Naive B cell (primary cell): ENCODE measurements at places on chromosomes 2 and 18.

GRCh38 chr2:6945087-6945813 lies 28.0 kb downstream of the RNF144A start:
- DNase-seq = no peak

DNA sequence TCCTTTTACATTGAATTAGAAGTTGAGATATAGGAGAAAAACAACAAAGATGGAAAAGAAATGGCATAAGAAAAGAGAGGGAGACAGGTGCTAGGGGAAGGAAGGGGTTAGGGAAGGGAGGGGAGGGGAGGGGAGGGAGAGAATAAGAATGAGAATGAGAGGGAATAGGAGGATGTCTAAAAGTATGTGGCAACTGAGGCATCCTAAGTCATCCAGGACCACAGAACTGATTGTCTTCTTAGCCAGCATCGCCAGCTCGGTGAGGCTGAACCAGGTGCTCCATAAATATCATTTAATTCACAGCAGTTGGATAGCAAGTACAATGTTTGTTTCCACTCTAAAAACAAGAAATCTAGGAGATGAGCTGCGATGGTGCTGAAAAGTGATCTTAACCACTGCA lies 393.5 kb downstream of the TMEM182 start:
- DNase-seq = no peak

DNA sequence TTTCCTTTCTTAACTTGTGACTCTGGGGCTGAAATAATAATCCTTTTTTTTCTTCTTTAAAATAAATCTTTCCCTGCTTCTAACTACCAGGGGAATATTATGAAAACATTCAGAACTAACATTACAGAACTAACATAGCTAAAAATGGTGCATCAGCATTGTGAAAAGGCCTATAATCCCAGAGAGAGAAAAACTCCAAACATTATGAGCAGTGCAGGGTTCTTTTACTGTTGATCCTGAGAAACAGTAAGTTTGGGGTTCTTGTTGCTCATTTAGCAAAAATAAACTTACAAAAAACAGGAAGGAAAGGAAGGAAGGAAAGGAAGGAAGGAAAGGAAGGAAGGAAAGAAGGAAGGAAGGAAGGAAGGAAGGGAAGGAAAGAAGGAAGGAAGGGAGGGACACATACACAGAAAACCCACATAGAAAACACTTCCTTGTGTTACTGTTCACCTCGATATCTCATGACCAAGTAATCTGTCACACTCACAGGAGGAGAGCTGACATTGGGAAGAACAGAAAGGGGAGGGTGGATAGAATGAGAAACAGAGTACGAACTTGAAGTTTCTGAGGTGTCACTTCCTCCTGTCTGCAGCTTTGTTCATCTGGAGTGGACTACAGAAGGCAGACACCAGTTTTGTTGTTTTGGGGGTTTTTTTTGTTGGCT lies 18.4 kb upstream of the PIK3C3 start:
- no peak for DNase-seq

DNA sequence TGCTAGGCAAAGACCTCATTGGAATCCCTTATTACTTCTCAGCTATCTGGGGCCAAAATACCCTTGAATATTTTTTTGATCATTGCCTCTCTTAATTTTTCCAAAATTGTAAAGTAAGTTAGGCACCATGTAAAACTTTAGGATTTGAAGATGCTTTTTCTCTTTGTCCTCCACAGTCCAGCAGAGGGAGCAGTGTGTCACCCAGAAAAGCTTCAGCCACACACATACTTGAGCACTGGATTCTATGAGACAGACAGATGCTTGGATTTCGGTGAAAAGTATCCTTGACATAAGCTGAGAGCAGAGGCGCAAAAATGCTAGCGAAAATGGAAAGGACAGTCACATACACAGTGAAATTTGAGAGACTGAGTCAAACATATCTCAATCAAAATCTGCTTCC lies 74.7 kb upstream of the KCNJ3 start:
- no peak for DNase-seq

DNA sequence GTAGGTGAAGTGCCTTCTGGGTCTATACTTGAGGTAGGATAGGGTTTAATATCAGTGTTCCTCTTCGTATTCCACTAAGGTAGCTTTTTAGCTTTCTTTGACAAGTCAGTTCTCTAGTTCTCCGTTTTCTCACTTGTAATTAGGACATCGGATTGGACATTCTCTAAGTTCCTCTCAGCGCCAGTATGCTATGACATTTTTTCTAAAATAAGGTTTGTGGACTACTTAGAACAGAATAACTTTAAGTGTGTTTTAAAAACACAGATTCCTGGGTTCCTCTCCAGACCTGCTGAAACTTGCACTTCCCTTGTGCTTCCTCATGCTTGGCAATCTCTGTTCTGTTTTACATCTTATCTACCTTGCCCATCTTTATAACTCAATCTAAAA lies 69.3 kb upstream of the YWHAQ start:
- no peak for DNase-seq

DNA sequence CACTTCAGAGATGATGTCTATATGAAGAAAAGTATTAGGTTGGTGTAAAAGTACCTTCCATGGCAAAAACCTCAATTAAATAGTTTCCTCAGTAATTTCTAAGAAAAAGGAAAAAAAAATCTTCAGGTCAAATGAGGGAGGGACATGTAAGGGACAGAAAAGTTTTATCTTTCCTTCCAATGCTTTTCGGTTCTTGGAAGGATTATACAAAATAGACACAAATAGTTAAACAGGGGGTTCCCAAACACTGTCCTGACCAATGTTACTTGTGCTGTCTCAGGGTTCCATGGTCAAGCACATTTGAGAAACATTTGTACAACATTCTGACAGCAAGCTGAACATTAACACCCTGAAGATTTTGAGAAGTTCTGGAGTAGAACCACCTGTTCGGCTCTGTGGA lies 22.0 kb downstream of the ERMN start:
- no peak for DNase-seq

DNA sequence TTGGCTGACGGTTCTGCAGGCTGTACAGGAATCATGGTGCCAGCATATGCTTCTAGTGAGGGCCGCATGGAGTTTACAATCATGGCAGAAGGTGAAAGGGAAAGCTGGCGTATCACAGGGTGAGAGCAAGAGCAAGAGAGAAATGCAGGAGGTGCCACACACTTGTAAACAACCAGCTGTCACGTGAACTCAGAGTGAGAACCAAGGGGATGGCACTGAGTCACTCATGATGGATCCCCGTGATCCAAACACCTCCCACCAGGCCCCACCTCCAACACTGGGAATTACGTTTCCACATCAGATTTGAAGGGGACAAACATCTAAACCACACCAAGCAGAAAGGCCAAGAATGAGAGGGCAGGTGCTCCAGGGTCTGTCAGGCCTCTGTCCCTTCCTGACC lies 185.0 kb upstream of the PID1 start:
- DNase-seq = no peak

GRCh38 chr18:78900938-78901909 lies 78.4 kb upstream of the SALL3 start:
- DNase-seq = no peak

DNA sequence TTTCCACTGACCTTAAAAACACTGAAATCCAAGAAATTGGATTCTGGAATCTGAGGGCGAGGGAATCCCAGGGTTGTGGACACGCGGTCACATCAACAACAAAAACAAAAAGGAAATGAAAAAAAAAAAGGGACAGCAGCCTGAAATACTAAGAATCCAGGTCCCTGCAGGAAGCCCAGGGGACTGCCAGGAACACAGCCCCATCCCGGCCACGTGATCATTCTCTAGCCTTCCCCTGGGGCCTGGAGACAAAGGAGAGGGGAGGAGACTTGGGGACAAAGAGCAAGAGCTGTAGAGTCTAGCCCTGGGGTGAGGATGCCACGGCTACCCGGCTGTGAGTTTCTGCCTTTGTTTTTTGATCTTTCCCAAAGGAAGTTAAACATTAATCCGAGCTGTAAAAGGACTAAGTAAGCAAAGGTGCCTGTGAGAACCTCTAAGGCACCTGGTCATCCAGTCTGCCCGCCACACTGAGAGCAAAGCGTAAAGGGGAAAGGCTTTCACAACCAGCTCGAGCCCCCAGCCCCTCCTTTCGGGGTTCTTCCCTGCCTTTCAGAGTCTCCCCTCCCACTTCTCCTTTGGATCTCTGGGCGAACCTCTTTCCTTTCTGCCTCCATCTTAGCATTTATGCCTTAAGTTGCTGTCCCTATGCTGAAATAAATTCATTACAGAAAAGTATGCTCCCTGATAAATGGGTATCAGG lies 57.9 kb upstream of the MSH2 start:
- no peak for DNase-seq

DNA sequence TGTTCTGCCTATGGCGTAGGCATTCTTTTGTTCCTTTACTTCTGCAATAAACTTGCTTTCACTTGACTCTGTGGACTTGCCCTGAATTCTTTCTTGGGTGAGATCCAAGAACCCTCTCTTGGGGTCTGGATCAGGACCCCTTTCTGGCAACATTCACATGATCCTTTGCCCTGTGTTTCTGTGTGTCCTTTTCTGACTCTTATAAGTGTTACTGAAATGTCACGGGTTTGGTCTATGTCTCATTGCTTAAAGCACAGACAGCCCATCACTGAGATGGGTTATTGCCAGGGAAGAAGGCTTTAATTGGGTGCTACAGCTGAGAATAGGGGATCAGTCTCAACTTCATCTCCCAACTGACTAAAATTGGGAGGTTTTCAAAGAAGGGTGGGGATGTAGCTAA lies 110.9 kb upstream of the XPO1 start:
- DNase-seq = no peak

DNA sequence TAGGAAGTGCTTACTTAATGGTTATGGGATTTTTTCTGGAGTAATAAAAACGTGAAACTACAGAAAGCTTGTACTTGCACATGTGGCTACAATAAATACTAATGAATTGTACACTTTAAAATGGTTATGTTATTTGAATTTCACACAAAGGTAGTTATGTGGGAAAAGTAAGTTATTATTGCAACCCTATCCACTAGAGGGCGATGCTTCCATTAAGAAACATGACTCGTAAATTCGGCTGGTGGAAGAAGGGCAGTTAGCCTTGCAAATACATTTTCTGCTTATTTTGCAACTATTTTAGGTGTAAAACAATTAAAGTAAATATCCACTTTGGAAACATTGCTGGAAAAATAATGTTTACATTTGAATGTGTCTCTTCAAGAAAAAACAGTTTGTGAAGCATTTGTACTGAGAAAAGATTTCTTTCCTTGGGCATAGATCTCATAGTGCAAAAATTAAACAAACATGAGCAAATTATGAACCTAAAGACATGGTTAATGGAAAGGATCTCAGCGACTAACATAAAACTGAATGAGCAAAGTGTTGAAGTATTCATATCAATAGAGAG lies 68.1 kb upstream of the CSRNP3 start:
- peak; percentile 48 for DNase-seq

DNA sequence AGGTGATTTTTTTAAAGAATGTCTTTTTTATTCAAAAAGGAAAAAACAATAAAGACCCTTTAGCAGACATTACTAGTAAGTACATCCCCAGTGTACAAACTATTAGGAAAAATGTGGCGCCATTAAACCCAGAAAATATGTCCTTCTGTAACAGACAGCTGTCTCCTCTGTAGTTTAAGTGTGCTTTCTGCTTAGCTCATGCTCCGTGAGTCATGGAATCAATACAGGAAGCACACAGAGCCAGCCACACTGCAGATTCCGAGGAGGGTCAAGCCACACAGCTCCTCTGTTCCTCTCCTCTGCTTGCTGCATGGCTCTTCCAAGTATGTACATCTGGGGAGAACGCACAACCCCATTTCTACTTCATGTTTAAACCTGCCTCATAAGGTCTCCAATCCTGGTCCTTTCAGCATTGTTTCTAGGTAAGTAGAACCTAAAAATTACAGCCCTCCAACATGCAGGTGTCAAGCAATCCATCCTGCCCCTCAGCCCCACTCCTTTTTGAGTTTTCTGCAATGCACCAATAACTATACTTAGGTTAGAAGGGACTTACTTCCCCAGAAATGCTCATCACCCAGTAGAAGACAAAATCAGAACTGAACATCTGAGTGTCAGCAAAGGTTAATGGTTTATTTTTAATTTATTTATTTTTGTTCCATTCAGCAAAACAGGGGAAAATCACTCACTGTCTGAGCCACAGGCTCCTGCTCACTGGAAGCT lies 37.5 kb downstream of the ACVR1 start:
- DNase-seq = no peak

DNA sequence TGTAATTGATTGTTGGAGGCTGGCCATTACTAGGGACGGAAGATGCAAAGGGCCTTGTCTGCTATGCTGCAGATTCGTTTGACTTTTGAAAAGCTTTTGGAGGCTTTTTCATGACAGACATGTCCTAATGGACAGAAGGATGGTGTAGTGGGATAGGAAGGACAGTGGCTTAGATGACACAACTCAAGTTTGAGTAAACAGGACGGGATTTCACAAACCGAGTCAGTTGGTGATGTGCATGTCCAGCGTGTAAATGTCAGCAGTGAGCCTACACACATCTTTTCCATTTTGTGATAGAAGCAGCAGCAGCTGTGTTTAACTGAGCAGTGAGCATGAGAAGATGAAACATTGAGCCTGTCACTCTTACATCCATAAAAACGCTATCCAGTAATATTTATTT lies 76.0 kb downstream of the NCK2 start:
- no peak for DNase-seq

- no peak for DNase-seq
Measured at GRCh38 chr2:3433339-3433699, 53.8 kb downstream of the TRAPPC12 start.

GRCh38 chr18:22767653-22768052 lies 165.5 kb upstream of the RBBP8 start:
- DNase-seq = no peak

DNA sequence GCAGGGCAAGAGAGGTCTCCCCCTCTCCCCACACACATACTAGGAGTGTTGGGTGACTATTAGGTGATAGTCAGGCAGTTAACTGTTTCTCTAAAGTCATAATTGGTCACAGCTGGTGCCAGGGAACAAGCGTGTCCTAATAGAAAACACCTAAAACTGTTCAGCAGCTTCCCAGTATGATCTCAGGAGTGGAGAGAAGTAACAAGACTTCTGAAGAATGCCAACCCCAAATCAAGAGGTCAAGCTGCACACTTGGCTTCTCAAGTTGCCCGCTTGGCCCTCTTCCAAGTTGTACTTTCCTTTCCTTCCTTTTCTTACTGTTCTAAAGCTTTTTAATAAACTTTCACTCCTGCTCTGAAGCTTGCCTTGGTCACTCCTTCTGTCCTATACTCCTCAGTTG lies 22.4 kb upstream of the STAT1 start:
- DNase-seq = no peak

GRCh38 chr2:3959372-3959771 lies 256.0 kb downstream of the DCDC2C start:
- no peak for DNase-seq

DNA sequence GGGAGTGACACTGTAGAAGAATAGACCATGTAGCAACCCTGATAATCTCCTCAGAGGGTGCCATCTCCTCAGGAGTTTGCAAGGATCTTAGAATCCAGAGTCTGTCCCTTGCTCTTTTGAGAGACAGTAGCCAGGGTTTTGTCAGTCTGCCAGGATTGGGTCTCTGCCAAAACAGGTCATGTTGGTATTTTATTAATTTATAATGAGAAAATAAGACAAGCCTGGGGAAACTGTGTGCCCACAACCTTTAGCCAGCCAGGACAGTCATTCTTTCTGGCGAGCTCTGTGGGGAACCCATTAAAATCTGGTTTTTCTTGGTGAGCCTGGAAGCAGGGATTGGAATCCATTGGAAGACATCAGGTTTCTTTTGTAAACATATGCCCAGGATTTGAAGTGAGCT lies 78.6 kb downstream of the PTPRM start:
- DNase-seq = no peak

- no peak for DNase-seq
Measured at GRCh38 chr2:239881561-239882320, 143.4 kb downstream of the NDUFA10 start.

GRCh38 chr2:17076533-17076932 lies 410.9 kb upstream of the CYRIA start:
- DNase-seq = no peak

GRCh38 chr2:106296182-106296815 lies 102.2 kb upstream of the UXS1 start:
- DNase-seq = no peak
